Endothelial cell (in vitro differentiated cells): ENCODE measurements at places on chromosomes 3 and 15.

DNA sequence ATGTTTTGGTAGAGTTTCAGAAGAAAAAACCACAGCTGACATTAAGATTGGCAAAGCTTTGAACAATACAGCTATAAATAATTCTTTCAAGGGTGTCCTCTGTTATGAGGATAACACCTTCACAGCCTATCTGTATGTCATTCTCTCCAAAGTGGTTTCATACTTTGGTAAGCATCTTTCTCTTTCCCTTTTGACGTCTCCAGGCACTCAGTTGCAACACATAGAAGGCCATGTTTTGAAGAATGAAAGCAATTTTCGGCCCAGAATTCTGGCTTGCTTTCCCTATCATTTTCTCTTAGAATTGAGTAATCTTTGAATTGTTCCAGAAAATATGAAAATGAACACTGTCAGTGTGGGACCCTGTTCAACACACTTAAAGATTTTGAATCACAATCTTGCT, 200.0 kb upstream of the CBLB start:
- DNase-seq: no peak

GRCh38 chr3:18018491-18019160, 276.2 kb upstream of the TBC1D5 start:
- no peak for DNase-seq

GRCh38 chr3:99325402-99325801, 313.0 kb upstream of the COL8A1 start:
- no peak for DNase-seq

DNA sequence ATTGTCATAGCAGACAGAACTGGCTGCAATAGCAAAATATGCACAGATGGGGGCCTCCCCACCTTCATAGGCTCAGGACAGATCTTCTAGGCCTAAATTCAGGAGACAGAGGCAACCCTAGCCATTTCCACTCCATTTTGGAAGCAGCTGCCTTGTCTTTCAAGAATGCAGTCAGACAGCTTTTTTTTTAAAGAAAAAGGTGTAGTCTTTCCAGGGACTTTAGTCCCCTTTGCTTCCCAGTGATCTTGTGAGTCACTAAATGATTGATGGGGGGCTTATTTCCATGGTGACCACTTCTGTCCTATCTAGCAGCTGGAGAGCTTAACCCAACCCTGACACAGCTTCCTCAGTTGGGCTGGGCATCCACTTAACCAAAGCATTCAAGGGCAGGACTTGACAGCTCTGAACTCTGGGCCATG, 165.9 kb downstream of the TPRG1 start:
- DNase-seq: no peak

- no peak for DNase-seq
Measured at GRCh38 chr3:52458031-52458760, 2.8 kb downstream of the NISCH start.

GRCh38 chr3:153166796-153167195, 4.8 kb downstream of the RAP2B start:
- DNase-seq: no peak

GRCh38 chr3:117322866-117323265, 613.3 kb downstream of the TUSC7 start:
- no peak for DNase-seq

DNA sequence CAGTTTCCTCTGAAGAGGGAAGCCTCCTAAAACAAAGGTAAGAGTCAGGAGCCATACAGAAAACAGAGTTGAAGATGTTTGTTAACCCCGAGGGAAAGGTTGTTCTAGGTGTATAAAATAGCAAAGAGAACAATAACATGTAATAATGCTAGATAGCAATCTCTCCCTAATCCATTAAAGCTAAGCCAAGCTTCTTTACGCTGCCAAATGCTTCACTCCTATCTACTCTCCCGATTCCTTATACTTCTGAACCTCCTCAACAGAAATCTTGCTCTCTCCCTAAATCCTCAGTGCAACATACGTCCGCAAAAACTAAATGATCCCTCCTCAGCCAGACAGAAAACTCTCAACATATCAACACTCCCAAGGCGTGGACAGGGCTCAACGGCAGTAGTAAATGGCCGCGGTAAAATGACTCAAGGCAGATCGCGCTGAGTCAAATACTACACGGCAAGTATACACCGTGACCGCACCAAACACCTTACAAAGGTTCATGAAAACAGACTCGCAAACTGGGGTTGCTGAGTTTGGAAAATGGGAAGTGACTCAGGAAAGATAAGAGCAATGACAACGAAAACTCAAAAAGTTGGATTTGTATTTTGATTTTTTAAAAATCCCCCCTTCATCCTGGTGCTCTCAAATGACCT, 682 bp downstream of the CLDND1 start:
- peak; percentile 25 for DNase-seq

DNA sequence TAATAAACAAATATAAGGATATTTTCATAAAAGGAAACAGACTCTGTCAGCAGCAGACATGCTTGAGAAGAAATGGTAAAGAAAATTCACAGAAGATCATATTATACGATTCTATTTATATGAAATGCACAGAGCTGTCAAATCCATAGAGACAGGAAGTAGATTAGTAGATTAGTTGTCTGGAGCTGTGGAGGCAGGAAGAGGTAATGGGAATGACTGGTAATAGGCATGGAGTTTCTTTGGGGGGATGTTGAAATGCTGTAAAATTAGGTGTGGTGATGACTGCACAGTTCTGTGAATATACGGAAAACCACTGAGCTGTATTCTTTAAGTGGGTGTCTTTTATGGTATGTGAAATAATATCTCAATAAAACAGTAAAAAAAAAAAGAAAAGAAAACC, 35.3 kb downstream of the CEP152 start:
- no peak for DNase-seq

- DNase-seq: no peak
Measured at GRCh38 chr3:102092617-102093466, 243.5 kb downstream of the NFKBIZ start.

GRCh38 chr3:159238646-159239045, 436.8 kb downstream of the MFSD1 start:
- DNase-seq: no peak

GRCh38 chr15:35757765-35758164, 211.8 kb upstream of the DPH6 start:
- DNase-seq: no peak

DNA sequence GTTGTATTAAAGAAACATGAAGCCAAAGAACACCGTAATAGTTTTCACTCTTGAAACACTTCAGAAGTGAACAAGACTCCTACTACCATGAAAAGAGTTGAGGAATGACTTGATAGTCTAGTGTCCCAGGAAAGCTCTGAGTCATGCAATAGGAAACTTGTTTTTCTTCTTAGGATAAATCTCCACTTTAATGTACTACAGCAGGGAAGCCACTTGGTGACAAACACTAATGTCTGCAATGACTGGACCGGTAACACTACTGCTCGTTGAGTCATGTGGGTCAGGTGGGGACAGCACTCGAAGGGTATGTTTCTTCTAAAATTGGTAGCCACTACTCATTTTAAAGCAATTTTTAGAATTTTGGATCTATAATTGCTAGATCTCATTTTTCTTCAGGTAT, 291.7 kb upstream of the CNTN3 start:
- no peak for DNase-seq

DNA sequence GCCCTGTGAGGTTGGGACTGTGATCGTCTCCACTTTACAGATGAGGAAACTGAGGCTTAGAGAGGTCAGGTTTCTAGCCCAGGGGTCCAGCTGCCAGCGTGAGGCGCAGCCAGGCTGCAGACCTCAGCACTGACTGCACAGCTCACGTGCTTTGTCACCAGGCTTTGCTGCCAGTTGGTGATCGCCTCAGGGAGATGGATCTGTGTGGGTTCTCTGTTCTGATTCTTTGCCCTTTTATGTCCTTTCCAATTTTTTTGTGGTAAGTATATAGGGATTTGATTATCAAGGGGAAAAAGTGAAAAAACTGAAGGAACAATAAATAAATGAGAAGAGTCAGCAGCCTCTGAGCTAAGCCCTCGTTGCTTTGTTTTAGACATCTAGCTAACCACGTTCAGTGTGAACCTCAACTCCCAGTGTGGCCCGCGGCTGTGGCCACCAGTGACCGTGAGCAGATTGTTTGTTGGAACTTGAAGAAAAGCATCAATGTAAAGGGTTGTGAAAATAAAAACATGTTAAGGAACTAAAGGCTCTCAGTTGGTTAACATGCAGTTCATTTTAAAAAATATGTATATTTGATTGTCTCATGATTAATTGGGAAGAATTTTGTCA, 117.6 kb downstream of the PDE8A start:
- DNase-seq: no peak

DNA sequence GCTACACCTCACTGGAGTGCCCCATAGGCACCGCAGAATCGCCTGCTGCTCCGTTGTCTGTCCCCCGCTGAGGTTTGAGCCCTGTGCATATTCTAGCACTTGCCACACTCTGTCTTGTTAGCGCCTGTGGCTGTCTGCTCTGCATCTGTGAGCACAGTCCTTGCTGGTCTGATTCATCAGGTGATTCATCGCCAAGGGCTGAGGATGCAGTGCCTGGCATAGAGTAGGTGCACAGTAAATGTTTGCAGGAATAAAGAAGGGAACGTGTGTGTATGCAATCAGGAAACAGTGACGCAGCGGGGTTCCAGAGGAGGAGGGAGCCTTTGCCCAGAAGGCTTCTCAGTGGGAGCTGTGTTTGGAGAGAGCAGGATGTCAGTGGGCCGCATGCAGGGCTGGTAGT, 124.0 kb upstream of the PLXNA1 start:
- DNase-seq: no peak

DNA sequence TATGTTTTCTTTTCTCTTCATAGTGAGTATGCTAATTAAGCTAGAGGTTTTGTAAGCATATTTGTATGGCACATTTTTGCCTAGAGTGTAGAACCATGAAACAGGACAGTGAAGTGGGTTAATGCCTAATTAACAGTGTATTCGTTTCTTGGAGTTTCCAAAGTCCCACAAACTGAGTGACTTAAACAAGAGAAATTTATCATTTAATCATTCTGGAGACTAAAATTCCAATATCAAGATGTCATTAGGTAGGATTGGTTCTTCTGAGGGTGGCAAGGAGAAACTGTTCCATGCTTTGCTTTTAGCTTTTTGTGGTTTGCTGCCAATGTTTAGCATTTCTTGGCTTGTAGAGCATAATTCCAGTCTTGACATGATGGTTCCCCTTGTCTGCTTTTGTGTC, 734.2 kb downstream of the NAALADL2 start:
- DNase-seq: no peak

DNA sequence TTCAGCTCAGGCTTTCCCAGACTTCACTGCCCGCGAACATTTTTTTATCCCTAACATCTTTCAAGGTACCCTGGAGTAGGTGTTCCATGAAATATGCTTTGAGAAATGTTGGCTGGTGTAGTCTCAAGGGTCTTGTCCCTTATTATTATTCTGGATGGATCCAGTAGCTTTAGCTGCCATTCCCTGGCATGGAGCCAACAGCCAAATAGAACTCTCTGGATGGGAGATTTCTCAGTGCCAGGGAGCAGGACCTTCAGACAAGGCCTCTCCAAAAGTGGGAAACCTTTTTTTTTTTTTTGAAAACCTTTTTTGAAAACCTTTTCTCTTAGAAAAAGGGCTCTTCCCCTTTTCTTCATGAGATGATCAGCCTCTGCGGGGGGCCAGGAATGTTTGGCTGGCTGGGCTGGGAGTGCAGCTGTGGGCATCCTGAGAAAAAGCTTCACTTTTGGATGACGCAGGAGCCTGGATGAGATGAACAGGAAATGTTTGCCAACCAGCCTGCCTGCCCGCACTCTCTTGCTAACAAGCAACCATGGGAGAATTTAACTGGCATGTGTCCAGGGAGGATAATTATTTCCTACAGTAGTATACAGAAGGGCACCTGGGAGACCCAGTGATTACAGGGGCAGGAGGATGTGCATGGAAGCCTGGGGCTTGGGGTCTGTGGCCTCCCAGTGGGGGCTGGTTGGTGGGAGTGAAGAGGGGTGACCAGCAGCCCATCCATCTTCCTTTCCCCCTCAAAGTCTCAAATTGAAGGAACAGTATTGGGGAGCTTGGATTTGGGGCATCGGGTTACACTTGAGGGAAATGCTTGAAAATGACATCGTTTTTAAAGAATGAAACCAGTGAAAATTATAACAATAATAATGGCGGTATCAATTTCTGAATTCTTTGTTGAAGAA, 109.1 kb upstream of the LRIG1 start:
- DNase-seq: no peak

GRCh38 chr3:116517308-116517707, 72.0 kb upstream of the LSAMP start:
- DNase-seq: no peak

DNA sequence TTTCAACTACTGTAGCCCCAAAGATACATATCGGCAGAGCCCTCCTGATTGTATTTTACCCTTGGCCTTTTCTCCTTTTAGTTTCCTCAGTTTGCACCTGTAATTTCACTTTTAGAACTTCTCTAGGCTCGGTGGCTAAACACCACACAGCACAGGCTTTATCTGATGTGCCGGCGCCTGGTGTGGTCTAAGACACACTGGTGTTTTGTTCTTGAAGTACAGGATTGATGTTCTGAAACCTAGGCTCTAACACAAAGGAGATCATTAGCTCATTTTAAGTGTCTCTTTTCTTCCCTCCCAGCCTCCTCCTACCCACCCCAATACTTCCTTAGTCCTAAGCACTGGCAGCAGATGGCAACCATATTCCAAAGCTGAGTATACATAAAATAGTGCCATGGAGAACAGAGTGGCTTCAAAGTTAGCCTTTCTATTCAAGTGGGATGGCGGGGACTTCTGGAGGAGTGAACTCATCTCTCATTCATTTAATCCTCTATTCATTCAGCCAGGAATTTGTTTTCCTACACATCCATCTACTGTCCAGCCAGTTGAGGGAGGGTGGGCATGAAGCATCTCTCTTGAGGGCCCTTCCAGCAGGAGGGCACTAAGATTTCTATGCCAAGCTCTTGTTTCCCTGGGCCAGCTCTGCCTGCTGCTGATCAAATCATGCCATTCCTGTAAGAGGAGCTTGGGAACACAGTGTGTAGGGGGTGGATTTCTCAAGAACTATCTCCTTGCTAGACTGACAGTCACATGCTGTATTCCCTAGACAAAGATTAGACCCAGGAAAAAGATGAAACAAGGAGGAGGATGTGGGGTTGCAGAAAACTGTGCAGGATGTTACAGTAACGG, 71.2 kb downstream of the TIGIT start:
- DNase-seq: no peak

DNA sequence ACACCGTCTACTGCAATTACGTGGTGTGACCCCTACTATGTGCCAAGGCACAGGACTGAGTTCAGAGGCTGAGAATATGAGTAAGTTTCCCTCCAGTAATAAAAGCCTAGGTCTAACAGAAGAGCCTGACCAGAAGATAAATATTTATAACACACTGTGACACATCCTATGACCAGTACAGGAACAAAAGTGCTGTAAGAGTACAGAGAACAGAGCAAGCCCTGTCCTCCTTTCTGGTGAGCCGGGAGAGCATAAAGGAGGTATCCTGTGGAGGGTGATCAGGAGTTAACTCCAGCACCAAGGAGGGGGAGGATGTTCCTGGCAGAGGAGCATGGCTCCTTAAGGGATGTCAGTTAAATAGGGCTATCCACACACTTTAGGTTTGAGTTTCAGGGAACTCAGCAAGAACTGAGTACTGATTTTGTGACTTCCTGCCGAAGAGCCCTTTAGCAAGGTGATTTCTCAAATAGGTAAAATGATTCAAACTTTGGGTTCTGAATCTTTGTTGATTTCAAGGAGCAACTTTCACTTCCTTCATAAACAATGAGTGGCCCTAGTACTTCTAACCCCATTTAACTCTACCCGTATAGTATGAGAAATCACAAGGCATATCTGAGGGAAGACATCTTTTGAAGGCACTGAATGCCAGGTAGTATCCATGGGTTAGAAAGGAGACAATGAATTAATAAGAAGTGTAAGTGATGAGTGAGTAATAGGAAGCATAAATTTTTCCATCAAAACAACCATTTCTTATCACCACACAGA, 198.0 kb downstream of the THRB start:
- DNase-seq: no peak
